ENCODE measurements at places on chromosomes 5 and 9. TPM values are rescaled to one million over a fixed set of nuclear protein-coding genes. Genes with fewer than 3 reads are reported as not detected.

Gene CCDC152
- 14.9 TPM for polyA plus RNA-seq

Gene FGF18
- 4.3 TPM for polyA plus RNA-seq

Gene RAD17
- polyA plus RNA-seq, result 28.9 TPM

Gene FBLL1
- polyA plus RNA-seq, result 61.4 TPM

Gene TIMD4
- polyA plus RNA-seq, result 0.50 TPM

Gene C5
- 5.7 TPM for polyA plus RNA-seq

Gene CARD9
- 3.3 TPM for polyA plus RNA-seq

DNA sequence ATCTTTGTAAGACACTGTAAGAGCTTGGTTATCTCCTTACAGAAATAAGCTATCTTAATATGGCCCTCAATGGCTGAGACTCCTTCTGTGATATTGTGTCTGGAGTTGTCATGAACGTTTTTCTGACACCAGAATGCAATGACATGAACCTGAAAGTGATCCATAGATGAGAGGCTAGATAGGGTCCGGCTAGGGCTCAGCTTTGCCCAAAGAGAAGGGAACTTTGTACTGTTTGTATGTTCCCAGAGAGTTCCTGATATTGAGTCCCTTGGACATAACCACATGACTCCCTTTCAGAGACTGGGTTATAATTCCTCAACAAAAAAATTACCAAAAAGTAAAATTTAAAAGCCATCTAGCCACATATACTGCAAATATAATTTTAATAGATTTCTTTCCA lies 575.8 kb upstream of the CLINT1 start:
- DNase-seq, result no peak

DNA sequence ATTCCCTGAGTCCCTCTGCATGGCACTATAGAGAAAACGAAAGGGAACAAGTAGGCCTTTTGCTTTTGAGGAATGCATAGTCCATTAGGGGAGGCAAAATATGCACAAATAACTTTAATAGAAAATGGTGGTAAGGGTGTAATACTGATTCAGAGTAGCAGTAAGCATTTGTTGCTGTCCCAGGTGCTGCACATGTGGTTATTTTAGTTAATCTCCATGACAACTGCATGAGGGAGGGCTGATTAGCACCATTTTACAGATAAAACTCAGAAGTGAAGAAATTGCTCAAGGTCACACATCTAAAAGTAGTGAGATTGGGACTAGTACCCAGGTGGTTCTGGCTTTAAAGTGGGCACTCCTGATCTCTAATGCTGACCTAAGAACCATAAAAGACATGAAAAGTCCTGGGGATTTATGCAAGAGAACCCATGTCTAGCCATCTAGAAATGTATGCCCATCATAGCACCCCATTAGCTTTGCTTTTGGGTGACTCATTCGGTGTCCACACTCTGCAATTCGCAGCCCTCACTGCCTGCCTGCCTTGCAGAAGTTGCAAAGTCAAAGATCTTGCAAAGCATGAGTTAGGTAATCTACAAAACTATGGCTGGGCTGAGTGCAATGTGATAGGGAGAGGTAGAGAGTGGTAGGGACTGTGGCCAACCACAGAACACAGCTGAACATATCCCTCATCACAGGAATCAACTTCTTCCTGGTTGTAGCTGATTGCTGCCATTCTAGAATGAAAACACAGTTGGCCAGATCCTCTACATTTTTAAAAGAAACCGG lies 195.2 kb downstream of the PTTG1 start:
- DNase-seq, result no peak

DNA sequence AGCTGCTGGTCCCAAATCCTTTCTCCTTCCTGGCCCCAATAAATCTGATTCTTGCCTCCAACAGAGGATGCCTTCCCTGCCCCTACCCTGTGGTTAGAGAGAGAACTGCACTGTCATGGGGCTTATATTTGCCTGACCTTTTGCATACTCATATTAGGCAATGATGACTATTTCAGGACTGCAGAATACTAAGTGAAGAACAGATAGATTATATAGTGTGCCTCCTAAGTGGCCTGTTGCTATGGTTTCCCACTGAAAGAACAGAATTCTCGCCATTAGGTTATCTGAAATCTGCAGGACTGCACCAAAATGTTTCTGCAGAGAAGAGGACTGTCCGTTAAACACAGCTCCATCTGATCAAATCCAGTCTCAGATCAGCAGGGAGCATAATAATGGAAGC lies 87.3 kb upstream of the CCNG1 start:
- peak; percentile 29 for DNase-seq

DNA sequence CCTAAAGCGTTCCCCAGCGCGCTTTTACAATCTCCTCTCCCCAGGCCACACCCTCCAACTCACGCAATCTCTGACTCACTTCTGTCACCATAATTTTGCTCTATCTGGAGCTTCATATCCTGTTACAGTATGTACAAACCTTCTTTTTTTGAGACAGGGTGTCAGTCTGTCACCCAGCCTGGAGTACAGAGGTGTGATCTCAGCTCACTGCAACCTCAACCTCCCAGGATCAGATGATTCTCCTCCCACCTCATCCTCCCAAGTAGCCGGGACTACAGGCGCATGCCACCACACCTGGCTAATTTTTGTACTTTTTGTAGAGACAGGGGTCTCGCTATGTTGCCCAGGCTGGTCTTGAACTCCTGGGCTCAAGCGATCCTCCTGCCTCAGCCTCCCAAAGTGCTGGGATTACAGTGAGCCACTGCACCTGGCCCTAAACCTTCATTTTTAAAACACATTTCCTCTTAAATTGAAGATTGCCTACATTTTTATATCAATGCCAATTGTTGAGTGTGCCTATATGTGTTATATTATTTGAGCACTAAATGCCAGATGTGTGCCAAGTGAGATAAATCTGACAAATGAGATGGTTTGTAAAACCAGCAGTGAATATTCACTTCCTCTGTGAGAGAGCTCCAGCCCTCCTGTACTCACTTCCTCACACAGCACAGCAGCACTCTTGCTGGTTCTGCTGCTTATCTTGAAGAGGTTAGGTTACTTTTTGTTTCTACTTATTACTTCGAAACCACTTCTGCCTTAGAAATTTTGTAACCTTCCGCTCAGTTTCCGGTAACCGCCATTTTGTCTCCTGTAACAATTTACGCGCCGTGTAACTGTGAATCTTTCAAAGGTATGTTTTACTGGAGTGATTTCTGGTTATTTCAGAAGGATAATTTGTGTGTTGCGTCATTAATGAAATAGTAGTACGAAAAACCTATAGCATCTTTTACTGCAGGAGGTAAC lies 57.9 kb downstream of the DOCK8 start:
- no peak for DNase-seq

- peak; percentile 57 for DNase-seq
Observed at GRCh38 chr5:172820046-172820767, 13.8 kb upstream of the ERGIC1 start.

DNA sequence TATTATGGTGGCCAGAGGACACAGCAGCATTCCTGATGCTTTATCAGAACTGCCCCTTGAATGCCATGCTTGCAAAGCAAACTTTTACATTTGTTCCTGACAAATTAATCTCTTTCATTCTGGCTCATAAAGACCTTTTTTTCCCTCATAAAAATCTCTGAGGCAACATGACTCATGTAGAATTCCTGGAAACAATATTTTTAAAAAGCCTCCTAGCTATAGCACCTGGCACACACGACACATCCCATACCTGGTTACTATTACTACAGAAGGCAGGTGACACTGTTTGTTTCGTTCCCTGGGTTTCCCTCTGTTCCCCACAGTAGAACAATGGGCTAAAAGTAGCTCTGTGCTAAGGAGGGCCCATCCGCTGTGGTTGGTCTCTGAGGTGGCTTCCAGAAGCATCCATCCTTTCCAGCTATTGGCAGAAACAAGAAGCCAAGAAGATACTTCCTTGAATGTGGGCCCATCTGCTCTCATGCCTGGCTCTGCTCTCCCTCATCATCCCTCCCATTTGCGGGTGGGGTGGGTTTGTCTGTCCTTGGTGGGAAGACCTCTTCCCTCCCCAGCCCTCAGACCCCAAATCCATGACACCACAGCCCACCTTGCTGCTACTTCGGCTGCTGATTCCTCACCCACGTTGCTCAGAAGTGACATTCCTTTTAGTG lies 59.1 kb downstream of the GALNT12 start:
- no peak for DNase-seq

DNA sequence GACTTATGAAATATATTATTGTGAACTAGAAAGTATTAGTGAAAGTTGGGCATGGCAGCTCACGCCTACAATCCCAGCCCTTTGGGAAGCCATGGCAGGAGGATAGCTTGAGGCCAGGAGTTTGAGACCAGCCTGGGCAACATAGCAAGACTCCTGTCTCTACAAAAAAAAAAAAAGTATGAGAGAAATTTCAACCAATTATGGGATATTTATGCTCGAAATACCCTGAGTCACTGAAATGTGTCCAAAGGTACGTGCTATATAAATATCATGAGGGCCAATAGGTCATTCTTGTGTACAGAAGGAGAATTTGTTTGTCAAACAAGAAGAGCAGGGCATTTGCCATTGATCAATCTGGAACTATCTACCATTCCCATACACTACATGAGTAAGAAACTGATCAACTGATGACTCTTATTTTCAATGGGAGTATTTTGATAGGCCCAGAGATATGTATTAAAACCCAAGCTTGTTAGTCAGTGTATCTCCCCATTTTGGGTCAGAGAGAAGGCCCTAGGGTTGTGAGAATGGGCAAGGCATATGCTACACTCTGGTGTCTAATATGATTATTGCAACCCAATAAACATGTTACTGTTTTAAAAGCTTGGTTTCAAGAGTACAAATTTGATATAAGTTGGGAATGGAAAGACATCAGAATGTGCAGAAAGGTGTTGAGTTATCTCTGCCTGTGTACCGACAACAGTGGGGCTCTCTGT lies 21.7 kb upstream of the HOMER1 start:
- no peak for DNase-seq

DNA sequence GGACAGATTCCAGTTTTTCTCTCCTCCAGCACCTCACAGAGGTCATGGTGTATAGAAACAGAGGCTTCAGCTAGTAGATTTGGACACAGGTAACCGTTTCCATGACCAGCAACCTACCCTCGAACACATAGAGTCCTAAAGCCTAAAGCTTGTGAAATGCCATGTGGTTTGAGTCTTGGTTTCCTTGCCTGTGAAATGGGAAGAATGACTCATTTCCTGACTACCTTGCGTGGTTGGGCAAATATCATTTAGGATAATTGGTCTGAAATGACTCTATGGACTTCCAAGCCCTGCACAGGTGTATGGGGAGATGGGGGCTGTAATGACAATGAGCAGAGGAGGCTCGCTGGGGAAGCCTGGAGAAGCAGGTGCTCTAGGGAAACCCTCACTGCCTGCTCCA lies 134.6 kb downstream of the TTLL11 start:
- no peak for DNase-seq

Data from spinal cord (tissue), 10 donors.